ENCODE measurements at places on chromosomes 1 and 21.

- no peak for DNase-seq
Measured at GRCh38 chr1:240967070-240967724, 355.2 kb upstream of the GREM2 start.

DNA sequence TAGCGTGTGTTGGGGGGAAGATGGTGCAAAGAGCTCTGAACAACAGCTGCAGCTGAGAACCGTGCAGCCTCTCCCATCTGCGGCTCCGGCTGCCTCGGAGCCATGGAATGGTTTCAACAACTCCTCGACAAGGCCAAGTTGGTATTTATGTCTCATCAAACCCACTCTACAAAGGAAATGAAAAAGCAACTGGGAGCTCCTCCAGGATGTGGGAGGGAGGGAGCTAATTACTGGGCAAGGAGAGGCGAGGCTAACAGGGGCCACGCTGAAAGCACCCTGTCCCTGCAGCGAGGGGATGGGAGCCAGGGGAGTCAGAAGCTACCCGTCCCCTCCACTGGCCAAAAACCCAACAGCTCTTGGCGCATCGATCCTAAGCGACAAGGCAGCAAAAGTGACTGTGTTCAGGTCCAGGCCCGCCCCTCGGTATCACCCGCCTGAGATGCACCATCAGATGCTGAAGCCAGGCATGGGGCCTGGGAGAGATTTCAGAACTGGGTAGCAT is 63.1 kb downstream of the ACOT7 start:
- no peak for DNase-seq

- no peak for DNase-seq
Measured at GRCh38 chr1:22729912-22730311, 19.3 kb downstream of the EPHB2 start.

DNA sequence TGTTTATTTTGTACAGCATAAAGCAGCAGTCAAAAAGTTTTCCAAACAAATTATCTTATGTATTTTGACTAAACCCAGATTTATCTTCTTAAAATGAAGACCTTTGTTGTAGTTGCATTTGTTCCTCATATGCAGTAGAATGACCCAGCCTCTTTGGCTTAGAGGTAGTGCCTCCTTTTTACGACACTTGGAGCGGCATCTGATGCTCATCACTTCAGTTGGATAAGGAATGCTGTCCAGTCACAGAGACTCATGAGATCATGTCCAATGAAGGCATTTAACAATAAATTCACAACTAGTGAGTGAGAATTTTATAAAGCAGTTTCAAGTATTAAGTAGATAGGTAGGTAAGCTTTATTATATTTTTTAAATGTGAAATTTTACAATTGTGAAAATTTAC is 35.2 kb downstream of the PTPRC start:
- DNase-seq: no peak

GRCh38 chr1:11377001-11377583 is 101.9 kb upstream of the DISP3 start:
- no peak for DNase-seq

GRCh38 chr1:247322849-247323586 is 8.6 kb downstream of the ZNF496 start:
- no peak for DNase-seq
